ENCODE measurements at places on chromosomes 3 and 15. TPM values are rescaled to one million over a fixed set of nuclear protein-coding genes. Genes with fewer than 3 reads are reported as not detected.

GRCh38 chr15:65089206-65089824 lies 12.8 kb downstream of the KBTBD13 start:
- DNase-seq = no peak

DNA sequence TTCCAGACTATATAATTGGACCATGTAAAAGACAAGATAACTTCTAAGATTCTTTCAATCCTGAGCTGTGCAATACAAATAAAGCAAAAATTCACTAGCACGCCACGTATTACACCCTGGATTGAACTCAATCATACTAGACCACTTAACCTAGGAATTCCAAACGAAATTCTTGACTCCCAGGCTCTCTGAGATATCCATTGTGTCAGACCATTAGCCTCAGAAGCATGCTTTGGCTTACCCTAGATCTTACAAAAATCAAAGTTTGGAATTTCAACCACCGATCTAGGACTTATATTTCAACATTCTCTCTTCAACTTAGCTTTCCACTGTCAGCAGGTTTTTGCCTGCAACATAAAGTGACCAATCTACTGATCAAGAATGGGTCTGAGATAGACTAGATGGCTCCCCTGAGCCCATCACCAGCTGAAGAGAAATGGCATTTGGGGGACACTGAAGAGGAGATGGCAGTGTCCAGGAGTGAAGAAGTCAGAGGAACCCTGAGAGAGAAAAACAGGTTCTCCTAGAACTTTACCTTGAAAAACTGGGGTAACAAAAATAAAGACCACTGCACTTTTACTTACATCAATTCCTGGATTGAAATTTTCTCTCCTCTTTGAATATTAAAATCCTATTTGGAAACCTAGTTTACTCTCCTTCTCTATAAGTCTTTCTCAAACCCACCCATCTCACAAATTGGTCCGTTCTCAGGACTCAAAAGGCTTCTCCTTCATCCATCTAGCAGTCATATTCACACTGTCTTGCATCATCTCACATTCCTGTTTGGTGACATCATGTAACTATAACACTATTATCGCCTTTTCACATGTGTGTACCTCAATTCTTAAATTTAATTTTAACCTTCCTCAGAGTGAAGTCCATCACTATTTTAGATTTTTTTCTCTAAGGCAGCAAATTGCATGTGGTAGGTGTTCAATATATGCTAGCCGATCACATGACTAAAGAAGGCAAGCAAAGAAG lies 18.5 kb downstream of the CPNE4 start:
- DNase-seq = no peak

DNA sequence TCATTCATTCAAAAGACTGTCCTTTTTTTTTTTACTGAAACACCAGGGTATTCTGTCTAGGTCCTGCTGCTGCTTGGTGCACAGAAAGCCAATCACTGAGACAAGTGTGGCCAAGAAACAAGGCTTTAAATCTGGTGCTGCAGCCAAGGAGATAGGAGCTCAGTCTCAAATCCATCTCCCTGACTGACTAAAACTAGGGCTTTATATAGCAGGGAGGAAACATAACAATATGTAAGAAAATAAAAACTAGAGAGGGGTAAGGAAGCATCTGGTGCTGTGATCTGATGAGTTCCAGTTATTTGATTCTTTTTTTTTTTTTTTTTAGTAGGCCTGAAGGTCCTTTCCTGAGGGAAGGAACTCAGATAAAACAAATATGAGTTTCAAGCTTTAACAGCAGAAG lies 139.8 kb downstream of the ATG7 start:
- DNase-seq = no peak

- DNase-seq = no peak
Observed at GRCh38 chr15:85389772-85390171, 9.4 kb downstream of the AKAP13 start.

- no peak for DNase-seq
Observed at GRCh38 chr3:119636249-119636648, 24.1 kb downstream of the POPDC2 start.

DNA sequence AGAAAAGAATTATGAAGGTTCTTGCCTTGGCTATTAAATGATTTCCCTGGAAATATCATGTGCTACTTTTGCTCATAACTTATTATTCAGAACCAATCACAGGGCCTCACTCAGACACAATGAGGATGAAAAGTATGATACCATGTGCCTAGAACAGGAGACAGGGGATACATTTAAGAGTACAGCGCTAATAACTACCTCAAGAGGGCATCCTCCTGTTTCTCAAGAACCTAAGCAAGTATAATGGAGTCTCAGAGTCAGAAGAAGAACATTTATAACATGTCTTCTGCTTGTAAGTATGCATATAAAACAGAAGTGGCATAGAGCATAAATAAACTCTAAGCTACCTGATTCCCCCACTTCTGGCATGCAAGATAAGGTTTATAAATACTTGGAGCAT lies 125.4 kb upstream of the MME start:
- DNase-seq = no peak

GRCh38 chr3:79258479-79258878 lies 509.3 kb downstream of the ROBO1 start:
- DNase-seq = no peak

The PDIA5 gene
- 33.2 TPM for total RNA-seq

DNA sequence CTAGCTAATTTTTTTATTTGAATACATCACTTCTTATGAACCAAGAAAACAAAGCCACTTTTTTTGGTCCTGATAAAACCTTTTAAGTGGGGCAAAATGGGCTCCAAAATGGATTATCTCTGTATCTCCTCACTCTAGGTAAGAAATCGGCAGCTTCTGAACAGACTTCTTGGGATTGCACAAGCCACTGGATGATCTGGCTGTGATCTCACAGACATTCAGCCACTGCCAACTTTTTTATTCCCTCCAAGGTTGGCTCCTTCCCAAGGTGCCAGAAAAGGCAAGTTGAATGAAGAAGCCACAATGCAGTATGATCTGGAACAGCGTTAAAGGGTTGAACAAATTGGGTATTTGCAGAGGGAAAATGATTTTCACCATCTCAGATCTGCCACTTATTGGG lies 73.2 kb downstream of the PRICKLE2 start:
- no peak for DNase-seq

DNA sequence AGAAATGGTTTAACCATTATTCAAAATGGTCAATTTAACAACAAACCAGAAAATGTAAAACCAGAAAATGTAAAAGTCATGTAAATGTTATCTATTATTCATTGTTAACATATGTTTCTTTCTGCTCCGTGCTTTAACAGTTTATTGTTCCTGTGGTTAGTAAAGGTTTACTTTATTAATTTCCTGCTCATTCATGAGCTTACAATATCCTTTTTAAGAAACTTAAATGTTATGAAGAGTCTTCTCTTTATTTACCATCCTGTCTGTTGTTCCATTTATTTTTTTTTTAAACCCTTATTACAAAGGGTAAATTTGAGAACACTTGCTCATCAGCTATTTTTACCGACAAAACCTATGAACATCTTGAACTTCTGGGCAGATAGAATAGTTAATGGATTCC lies 148.1 kb downstream of the GHSR start:
- DNase-seq = no peak

- no peak for DNase-seq
Observed at GRCh38 chr3:71033681-71034220, 549.8 kb downstream of the FOXP1 start.

DNA sequence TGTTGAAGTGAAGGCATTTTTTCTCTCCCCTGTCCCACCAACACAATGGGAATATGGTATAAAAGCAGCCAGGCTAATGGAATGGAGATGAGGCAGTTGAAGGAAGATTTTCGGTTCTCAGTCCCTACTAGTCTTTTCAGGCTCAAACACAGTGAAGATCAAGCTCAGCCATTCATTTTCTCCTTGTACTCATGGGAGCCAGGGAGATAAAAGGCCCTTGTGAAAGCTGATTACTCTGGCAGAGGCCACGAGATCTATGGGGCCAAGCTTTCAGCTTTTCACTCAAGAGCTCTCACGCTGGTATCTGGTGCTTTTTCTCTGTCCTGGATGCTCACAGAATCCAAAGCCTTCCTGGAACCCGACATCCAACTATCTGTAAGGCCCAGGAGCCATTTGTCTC lies 14.5 kb upstream of the FAN1 start:
- no peak for DNase-seq

DNA sequence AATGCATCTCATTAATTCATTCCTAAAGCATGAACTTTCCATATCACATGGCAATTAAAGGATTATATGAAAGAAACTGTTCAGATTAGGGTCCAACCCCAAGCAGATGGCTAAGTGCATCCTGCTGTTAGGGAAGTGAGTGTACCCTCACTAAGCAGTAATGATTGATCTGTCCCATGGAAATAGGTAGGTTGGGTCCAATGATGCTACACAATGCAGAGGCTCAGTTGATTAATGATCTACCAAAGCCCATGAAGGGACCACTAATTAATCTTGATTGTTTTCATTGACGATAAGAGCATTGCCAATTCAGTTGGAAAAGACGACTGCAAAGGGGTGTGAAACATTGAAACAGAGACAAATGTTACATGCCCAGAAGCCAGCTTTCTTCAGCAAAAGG lies 194.5 kb upstream of the LRTM1 start:
- DNase-seq = no peak

DNA sequence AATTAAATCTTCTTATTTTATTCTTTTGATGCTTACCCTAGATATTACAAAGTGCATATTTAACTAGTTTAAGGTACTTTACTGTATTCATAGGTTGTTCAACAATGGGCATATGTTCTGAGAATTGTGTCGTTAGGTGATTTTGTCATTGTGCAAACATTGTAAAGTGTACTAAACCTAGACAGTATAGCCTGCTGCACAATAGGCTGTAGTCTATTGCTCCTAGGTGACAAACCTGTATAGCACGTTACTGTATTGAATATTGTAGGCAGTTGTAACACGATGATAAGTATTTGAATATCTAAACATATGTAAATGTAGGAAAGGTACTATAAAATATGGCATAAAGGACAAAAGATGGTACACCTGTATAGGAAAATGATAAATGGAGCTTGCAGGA lies 100.7 kb downstream of the CACNA2D3 start:
- DNase-seq = no peak

The PPP2R3A gene
- 18.0 TPM for total RNA-seq
